ENCODE measurements at places on chromosomes 3 and 15.

DNA sequence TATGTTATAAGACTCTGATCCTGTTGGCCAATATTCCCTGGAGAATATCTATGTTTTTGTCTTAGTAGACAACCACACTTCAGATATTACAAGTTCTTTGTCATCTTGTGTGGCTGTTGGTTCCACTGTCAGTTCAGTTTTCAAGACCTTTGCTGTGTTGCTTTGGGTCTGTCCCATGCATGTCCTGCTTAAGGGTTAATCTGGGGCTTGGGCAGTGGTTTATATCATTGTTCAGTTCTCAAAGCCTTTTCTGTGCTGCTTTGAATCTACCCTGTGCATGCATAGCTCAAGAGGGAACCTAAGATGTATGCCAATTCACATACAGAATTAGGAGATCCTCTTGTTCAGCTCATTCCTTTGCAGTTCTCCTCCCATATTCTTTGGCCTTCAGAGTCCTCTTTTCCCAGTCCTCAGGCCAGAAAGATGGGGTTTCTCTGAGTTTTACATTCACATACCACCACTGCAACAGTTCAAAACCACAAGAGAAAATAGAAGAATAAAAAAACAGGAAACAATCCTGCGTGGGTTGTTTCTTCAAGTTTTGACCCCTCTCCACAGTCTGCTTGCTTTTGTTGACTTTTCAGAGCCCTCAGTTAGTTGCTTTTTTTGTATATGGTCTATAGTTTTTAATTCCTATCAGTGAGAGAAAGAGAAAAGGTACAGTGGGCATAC lies 21.6 kb downstream of the BUB1B start:
- DNase-seq, result no peak

DNA sequence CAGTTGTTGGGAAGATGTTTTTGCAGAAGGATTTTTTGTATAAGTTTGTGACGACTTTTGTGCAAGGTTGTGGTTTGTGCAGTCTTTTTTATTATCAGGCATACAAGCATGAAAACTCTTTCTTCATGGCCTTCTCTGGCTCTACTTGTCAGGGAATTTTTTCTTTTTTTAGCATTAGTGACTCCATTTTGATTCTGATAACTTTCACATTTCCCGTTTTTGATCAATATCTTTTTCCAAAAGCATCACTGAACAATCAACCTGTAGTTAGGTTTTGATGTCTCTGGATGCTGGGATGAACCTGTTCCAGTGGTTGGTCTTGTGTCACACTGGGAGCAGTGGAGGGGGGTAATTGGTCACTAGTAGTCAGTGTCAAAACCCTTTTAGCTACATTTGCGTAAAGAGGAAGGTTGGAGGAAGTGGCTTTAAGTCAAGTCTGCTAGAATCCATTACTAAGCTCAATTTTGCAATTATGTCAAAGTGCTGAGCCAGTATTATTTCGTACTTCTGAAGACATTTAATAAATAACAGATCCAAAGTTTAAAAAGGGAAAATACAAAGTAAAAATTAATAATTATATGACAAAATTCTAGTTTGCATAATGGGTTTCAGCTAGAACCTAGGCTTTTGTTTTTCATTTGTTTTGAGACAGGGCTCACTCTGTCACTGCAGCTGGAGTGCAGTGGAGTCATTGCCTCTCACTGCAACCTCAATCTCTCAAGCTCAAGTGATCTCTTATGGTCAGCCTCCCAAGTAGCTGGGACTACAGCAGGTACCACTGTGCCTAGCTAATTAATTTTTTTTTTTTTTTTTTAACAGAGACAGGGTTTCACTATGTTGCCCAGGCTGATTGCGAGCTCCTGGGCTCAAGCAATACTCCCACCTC lies 18.8 kb upstream of the CFAP161 start:
- DNase-seq, result no peak

- DNase-seq, result no peak
Measured at GRCh38 chr3:65313666-65314065, 625.9 kb upstream of the ADAMTS9 start.

- no peak for DNase-seq
Measured at GRCh38 chr3:66355394-66355793, 134.6 kb downstream of the SLC25A26 start.

DNA sequence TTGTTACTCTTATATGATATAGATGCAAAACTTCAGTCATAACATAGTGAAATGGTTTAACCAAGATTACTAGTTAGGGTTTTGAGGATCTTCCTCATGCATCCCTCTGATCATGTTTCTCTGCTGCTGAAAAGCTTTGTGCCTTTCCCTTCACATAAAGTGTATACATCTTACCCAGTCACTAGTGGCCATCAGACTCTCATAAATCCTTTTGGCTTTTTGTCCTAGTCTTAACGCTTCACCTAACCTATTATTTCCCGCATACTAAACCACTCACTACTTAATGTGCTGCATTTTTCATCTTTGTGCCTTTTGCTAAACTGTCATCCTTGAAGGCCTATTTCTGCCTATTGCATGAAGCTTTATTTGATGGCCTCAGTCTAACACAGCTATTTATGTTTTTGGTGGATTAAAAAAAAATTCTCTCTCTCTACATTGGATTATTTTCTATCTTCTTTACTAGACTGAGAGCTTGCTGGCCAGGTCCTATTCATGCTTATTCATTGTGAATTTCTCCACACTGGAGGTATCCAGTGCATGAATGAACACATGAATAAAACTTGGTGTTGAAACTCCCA lies 717.6 kb upstream of the GOLIM4 start:
- no peak for DNase-seq

DNA sequence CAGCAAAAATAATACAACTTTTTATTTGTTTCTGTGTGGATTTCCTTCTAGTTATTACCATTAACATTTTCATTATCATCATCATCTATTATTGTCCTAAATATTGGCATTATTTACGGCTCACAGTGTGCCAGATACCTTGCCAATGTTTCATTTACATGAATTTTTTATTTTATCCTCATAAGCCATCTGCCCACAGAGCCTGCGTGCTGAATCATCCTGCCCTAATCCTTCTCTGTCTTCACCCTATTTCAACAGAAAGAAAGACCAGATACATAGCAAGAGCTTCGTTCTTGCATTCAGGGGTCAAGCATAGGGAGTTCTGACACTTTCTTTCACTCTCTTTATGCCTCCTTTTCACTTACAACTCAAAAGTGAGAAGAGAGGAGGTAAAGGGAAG lies 82.0 kb downstream of the KCNMB2 start:
- peak; percentile 66 for DNase-seq
